ENCODE measurements at places on chromosomes 11 and 22.

GRCh38 chr11:17165247-17165890 lies 42.4 kb downstream of the PIK3C2A start:
- no peak for DNase-seq

DNA sequence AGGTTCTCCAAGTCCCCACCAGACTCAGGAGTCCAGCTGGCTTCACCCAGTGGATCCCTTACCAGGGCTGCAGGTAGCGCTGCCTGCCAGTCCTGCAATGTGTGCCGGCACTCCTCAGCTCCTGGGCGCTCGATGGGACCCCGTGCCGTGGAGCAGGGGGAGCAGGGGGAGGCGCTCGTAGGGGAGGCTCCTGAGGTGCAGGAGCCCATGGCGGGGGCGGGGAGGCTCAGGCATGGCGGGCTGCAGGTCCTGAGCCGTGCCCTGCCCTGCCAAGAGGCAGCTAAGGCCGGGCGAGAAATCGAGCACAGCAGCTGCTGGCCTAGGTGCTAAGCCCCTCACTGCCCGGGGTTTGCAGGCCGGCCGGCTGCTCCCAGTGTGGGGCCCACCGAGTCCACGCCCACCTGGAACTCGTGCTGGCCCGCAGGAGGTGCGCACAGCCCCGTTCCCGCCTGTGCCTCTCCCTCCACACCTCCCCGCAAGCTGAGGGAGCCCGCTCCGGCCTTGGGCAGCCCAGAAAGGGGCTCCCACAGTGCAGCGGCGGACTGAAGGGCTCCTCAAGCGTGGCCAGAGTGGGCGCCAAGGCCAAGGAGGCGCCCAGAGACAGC lies 792.9 kb upstream of the CCDC179 start:
- DNase-seq = no peak

DNA sequence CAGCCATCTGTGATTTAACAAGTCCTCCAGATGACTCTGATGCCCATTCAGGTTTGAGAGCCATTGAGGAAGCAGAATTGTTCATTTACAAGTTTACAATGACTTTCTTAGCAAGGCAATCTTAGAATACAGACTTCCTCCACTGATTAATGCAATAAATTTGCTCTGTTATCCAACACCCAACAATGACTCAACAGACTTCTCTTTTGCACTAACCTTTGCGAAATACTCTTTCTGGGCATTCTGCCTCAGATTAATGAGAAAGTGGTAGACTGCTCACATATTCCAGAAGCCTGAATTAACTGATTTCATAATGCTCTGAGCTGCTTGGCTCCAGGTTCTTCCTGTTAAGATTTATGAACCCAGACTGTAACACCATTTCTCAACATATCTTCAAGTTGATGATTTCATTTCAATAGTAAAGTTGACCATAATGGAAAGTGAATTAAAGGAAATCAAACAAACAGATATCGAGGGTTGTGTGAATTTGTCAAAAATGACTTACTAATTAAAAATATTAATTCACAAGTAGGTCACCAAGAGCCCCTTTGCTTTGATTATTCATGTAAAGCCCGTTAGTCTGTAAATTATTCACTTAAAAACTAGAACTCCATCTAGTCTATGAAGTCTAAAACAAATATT lies 70.5 kb upstream of the BLID start:
- DNase-seq = no peak

GRCh38 chr11:111299101-111300026 lies 1.0 kb downstream of the POU2AF3 start:
- DNase-seq = no peak

DNA sequence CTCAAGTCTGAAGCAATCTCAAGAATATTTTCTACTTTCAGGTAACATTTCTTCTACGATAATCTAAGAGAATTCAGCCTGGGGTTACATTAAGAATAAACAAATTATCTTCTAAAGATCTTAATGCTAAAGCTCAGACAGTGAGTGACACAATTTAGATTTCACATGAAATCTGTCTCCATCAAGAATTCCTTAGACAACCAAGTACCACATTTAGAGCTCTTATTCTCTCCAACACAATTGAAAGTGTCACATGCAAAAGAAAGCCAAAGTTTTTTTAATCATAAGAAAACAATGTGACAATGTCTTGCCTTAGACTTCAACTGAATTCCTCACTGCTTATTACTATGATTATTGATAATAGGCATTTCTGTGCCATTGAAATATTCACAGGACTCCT lies 60.7 kb upstream of the FAT3 start:
- DNase-seq = no peak

DNA sequence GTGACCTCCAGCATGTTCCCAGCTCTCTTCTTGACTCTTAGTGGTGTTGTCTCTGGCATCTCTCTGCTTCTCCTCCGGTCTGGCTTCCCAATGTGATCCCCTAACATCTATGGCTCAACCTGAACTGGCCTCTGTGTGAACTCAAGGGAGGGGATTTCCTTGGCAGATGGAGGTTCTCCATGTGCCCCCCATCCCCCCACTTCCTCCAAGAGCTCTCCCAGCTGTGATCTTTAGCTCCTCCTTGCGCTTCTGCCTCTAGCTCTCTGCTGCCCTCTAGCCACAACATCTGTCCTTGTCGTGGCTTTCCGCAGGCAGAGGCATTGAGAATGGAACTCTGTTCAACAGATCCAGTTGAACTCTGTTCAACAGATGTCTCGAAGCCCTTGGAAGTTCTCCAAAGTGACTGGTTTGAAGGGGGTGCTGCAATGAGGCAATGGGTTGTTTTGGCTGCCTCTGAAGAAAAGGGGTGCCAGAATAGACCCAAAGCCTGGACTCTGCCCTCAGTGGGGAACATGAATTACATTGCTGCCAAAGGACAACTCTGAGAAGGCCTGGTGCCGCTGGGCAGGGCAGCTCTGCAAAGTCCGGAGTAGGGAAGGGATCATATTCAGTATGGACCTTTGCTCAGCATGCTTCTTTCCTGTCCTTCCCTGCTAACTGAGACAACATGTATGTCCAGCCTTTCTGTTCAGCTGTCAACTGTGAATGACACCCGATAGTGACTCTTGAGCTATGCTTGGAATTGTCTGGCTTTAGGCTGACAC lies 61.9 kb downstream of the ADM start:
- peak; percentile 24 for DNase-seq

DNA sequence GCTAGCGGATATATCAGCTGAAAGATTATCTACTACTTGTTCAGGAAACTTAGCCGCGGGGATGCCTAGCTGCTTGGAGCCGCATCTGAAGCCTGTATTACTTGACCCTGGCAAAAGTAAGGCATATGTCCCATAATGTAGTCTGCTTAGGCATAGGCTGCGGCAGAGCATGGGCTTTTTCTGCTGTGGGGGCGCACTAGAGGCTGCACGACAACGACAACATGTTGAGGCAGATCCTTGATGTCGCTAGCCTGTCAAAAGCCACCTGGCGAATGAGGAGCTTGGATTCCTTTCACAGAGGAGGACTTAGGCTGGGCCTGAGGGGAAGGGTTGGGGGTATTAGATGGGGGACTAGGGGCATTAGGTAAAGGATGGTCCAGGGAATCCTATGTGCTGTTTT lies 1.1 kb upstream of the OR52N2 start:
- no peak for DNase-seq

GRCh38 chr11:65417702-65418430 lies 4.7 kb upstream of the NEAT1 start:
- DNase-seq = no peak

- DNase-seq = no peak
Measured at GRCh38 chr11:92979176-92979575, 9.7 kb downstream of the MTNR1B start.

DNA sequence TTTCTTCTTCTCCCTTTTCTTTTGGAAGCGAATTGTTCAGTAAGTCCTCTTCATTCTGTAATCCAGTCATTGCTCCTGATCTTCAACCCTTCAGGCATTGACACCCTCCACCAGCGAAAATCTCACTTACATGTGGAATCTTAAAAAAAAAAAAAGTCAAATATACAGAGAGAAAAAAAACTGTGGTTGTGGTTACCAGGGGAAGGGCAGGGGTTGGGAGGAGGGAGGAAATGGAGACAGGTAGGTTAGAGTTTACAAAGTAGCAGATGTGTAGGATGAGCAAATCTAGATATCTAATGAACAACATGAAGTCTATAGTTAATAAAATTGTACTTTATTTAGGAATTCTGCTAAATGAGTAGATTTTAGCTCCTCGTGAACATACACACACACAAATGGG lies 17.7 kb upstream of the TMEM123 start:
- DNase-seq = no peak

DNA sequence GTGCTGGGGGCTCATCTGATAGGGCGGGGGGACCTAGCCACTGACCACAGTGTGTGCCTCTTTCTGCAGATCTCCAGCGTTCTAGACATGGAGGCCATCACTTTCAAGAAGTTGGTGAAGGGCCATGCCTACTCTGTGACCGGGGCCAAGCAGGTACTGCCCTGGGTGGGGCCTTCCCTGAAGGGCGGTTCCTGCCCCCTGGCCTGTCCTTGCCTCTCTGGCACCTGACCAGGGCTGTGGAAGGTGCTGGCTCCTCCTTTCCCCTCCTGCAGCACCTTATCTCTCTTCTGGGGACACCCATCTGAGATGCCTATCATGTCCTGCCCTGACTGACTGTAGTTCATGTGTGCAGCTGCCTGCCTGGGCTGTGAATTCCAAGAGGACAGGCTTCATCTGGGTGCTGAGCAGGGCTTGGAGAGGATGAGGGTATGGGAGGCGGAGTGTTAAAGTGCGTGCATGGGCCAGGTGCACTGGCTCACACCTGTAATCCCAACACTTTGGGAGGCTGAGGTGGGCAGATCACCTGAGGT lies 5.5 kb downstream of the CAPN1 start:
- no peak for DNase-seq

GRCh38 chr11:68325907-68326220 lies 13.5 kb downstream of the LRP5 start:
- no peak for DNase-seq

- DNase-seq = no peak
Measured at GRCh38 chr22:40434106-40434505, 63.7 kb downstream of the SGSM3 start.
